ENCODE measurements at places on chromosomes 1 and 21.

- DNase-seq: no peak
Observed at GRCh38 chr1:89908672-89909436, 86.1 kb upstream of the ZNF326 start.

DNA sequence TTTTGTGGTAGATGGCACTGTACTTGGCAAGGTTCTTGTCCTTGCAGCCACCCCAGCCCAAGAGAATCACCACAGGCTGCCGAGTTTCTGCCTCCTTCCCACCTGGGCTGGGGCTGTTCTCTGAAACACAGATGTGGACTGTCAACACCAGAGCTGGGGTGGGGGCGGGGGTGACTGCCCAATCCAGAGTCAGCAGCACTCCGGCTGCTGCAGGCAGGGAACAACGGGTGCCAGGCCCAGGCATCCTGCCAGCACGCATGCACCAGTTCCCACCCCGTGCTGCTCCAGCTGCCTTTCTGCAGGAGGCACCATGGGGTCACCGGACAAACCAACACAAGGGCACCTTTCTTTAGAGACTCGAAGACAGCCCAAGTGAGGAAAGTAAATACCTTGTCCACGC lies 14.1 kb downstream of the TMEM53 start:
- no peak for DNase-seq

GRCh38 chr1:119227456-119227855 lies 87.0 kb upstream of the WARS2 start:
- no peak for DNase-seq

DNA sequence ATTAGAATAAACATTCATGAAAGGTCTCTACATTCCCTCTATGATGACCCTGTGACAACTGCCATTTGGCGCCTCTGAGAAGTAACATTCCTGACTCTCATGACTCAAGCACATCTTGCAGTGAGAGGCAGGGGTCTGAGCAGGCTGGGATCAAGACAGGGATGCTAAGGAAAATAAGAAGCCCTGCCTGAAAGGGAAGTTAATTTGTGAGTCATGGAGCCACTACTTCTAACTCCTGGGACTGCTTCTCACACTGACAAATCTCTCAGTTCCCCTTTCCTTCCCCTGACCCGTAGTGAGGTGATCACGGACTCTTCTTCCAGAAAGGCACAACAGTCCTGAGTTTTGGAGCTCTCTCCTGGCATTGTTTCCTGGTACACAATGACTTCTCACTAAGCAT lies 231.9 kb downstream of the TNR start:
- no peak for DNase-seq

DNA sequence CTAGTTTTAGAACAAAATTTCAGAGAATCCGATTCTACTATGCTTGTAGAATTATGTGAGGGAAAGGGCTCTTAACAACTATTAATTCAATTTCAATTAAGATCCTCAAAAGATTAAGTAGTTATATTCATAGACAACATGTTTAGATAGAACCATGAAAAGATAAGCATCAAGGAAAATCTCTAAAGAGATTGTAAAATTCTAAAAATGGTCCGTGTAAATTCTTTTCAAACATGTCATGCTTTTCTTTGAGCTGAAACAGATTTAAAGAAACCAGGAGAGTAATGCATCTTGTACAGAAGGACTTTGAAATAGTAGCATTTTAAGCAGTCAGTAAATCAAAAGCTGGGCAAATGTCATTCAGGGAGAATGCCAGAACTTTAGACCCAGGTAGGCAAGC lies 1080.6 kb upstream of the B3GALT2 start:
- no peak for DNase-seq

DNA sequence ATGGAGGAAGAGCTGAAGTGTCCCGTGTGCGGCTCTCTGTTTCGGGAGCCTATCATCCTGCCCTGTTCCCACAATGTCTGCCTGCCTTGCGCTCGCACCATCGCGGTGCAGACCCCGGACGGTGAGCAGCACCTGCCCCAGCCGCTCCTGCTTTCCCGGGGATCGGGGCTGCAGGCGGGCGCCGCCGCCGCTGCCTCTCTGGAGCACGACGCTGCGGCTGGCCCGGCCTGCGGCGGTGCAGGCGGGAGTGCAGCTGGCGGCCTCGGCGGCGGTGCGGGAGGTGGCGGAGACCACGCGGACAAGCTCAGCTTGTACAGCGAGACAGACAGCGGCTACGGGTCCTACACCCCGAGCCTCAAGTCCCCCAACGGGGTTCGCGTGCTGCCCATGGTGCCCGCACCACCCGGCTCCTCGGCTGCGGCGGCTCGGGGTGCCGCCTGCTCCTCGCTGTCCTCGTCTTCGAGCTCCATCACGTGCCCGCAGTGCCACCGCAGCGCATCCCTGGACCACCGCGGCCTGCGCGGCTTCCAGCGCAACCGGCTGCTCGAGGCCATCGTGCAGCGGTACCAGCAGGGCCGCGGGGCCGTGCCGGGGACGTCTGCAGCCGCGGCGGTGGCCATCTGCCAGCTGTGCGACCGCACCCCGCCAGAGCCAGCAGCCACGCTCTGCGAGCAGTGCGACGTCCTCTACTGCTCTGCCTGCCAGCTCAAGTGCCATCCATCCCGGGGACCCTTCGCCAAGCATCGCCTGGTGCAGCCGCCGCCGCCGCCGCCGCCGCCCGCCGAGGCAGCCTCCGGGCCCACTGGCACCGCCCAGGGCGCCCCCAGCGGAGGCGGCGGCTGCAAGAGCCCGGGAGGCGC lies 1.3 kb downstream of the TRIM67 start:
- DNase-seq: no peak

GRCh38 chr1:64826991-64827390 lies 82.1 kb downstream of the RAVER2 start:
- no peak for DNase-seq

DNA sequence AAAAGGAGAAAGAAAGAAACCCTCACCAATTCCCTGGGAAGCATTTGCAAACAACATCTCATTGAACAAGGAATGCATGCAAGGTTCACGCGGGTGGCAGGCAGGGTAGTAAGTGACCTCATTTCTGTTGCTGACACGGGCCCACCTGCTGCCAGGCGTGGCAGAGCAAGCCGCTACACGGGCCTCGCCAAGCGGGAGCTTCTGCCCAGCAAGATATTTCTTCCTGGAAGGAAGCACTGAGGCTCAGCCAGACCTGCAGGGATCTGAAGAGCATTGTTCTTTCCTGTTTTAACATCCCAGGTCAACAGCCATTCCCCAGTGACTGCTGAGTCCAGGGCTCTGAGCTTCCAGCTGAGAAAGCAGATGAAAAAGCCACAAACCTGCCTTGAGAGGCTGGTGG lies 91.9 kb upstream of the IGSF21 start:
- no peak for DNase-seq

GRCh38 chr1:102588536-102588935 lies 519.8 kb downstream of the COL11A1 start:
- DNase-seq: no peak

DNA sequence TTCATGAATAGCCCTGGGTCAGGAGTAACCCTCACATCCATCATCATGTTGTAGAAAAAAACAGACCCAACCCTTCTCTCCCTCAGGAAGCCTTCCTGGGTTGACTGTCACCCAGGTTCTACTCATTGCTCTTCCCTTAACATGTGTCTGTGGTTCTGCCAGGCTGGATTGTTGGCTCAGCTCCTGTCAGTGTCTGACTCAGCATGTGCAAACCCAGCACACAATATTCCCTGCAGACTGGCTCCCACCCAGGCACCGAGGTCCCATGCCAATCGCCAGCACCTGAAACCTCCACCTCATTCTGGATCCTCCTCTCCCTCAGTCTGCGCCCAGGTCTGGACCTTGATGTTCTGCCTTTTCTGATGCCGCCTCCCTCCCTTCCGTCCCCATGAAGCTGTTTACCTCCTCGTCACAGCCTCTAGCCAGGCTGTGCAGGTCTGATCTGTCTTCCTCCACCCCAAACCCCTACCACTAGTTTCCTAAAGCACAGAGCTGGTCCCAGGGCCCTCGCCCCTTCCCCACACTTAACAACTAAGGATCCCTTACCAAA lies 4.3 kb upstream of the S100A8 start:
- no peak for DNase-seq

DNA sequence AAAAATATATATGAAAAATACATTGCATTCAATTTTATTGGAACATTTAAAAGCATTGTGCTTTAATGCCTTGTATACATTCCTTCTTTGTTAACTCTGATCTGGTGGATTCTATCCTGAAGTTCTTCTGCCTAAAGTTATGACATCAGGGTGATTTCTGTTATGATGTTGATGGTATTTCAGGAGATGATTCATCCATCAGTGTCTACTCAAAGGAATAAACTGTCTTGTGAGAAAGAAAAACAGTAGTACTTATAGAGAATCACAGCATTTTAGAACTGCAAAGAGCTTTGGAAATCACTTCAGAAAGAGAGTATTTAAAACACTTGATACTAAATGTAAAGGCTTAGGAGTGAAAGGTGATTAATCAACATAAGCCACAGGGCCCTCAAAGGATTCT lies 155.7 kb downstream of the PTPRC start:
- no peak for DNase-seq

GRCh38 chr1:19709260-19709793 lies 44.7 kb downstream of the HTR6 start:
- no peak for DNase-seq

GRCh38 chr1:57424231-57425027 lies 569 bp upstream of the DAB1 start:
- DNase-seq: no peak

- no peak for DNase-seq
Observed at GRCh38 chr21:39176271-39176709, 7.0 kb downstream of the PSMG1 start.

DNA sequence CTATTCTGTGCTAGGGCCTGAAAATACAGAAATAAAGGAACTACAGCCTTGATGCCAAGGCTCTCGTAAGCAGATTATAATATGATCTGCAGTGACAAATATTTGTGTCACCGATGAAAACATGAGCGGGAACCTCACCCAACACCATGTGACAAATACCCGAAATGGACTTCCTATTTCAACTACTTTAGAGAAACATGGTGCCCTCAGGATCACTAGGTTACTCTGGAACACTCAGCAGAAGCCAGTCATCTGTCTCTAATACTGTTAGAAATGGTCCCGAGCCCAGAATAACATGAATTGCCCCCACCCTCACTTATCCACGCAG lies 463 bp upstream of the VAMP3 start:
- DNase-seq: no peak

GRCh38 chr21:43328958-43329691 lies 97.8 kb downstream of the SIK1 start:
- no peak for DNase-seq

GRCh38 chr1:25771221-25772114 lies 28.5 kb upstream of the SELENON start:
- DNase-seq: no peak

DNA sequence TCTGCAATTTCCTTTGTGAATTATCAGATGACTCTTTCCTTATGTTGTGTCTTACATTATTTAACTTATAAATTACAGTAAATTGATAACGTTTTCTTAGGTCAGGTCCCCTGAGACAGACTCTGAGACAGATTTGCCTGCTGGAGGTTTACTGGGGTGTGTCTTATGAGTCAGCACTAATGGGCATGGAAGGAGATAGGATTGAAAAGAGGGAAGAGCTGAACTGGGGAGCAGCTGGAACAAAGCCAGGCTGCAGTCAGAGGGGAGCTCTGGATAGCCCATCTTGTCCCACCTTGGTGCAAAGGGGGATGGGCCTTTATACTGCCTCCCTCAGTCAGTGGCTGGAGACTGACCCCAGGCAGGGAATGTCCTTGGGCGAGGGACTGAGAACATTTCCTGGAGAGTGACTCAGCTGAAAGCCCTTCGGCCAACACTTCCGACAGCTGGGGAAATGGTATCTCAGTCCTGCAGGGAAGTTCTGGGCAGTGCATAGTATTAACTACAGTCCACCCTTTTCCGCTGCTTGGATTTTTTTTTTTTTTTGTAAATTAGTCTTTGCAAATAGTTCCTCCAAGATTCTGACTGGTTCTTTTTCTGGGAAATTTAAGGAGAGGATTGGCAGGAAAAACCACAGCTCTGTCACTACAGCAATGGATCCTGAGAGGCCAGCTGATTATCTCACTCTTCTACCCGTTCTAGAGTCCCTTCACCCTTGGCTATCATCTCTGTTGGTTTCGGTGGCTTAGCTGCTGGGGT lies 39.1 kb upstream of the CDC42BPA start:
- peak; percentile 68 for DNase-seq

- DNase-seq: no peak
Observed at GRCh38 chr1:36084497-36085115, 712 bp downstream of the TEKT2 start.

DNA sequence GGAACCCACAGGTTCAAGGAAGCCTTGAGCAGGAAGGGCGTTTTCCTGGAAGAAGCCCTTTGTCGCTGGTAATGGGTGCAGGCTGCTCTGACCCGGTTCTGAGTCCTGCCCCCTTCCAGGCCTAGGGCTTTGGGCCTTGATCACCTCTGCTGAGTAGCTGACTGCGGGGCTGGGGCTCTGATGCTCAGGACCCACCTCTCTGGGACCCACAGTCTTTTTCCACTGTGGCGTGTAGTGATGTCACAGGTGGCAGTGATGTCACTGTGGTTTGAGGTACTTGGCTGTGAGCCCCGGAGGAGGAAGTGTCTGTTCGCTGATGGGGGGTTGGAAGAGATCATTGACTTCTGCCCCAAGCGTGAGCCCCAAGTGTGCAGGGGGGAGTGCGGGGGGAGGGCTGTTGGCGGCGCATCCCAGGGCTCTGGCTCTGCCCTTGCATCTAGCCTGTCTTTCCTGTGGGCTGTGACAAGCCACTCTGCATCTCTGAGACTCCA lies 6.9 kb downstream of the TNFRSF1B start:
- no peak for DNase-seq

GRCh38 chr1:106548726-106549125 lies 507.7 kb upstream of the PRMT6 start:
- no peak for DNase-seq

DNA sequence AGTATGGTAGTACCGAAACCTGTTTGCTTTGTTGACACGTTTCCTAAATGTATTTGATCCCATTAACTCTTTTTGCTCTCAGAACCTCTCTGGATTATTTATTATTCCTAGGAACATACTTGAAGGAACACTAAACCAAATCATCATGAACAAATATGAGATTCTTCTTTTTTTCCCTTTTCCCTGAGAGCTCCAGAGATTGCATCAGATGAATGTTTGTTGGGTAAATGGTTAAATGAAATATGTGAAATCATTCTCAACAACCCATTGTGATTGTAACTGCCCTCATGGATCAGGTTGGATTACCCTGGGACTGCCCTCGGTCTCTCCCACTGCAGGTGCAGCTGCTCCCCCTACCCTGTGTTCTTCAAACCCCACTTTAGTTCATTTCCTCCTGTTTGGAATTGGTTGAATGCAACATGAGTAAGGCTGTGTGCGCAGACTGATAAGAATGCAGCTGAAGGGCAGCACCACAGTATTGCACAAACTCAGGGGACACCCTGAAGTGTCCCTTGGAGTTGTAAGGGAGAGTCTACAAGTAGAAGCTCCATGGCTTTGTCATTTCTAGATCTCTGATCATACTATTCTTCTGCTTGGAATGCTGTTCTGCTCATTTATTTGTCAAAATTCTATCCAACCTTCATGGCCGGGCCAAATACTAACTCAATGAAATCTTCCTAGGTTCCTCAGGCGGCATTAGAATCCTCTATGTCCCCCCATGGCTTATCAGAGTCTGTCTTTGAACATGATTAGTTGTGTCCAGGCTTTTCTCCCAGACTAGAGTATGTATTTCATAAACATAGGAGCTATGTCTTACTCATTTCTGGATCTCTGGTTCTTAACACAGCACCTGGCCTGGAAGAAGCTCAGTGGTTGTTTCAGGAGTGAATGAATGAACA lies 47.1 kb upstream of the NEK2 start:
- no peak for DNase-seq

All from HCT116 (cell line).